Muscle of arm (tissue), 14 donors: ENCODE measurements at places on chromosomes 16 and 17.

DNA sequence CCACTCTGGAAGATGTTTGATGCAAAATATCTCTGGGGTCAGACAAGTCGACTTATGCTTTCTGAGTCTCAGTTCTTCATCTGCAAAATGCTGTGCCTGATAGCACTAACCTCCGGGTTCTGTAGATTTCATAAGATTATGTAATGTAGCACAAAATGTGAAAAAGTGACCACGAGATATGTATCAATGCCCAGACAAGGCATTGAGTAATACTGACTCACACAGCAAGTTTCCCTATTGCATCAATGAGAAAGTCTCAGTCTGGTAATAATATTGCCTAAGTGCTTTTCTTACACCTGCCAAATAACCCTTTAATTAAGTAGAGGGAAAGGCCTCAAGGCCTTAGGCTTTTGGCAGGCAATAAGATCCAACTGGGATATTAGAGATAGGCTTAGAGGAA lies 41.4 kb upstream of the MMP2 start:
- DNase-seq: no peak

GRCh38 chr17:63275971-63276745 lies 169.9 kb downstream of the CYB561 start:
- no peak for DNase-seq

- DNase-seq: no peak
Measured at GRCh38 chr16:89484041-89484501, 6.3 kb downstream of the ANKRD11 start.

DNA sequence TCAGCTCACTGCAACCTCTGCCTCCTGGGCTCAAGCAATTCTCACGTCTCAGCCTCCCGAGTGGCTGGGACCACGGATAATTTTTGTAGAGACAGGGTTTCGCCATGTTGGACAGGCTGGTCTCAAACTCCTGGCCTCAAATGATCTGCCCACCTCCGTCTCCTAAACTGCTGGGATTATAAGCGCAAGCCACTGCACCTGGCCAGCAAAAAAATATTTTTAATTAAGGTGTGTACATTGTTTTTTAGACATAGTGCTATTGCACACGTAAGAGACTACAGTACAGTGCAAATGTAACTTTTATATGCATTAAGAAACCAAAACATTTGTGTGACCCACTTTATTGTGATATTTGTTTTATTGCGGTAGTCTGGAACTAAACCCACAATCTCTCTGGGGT lies 49.0 kb downstream of the NACA2 start:
- DNase-seq: no peak

DNA sequence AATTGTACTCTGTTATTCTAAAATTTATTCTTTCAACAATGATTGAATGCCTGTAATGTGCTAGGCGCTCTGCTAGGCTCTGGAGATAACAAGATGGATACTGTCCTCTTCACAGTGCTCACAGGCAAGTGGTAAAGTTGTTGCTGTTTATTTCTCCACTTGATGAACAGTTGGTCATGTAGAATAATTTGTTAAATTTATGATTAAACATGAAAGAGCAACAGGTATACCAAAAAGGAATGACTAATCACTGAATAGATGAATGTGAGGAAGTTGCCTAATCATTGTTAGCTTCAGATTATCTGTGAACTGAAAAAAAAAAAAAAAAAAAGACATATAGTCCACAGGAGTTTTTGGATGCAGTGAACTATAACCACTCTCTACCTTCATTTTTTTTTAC lies 62.3 kb downstream of the NFATC3 start:
- no peak for DNase-seq
